ENCODE measurements at places on chromosomes 3 and 15.

- DNase-seq: no peak
Measured at GRCh38 chr15:89893027-89893426, 767 bp downstream of the AP3S2 start.

DNA sequence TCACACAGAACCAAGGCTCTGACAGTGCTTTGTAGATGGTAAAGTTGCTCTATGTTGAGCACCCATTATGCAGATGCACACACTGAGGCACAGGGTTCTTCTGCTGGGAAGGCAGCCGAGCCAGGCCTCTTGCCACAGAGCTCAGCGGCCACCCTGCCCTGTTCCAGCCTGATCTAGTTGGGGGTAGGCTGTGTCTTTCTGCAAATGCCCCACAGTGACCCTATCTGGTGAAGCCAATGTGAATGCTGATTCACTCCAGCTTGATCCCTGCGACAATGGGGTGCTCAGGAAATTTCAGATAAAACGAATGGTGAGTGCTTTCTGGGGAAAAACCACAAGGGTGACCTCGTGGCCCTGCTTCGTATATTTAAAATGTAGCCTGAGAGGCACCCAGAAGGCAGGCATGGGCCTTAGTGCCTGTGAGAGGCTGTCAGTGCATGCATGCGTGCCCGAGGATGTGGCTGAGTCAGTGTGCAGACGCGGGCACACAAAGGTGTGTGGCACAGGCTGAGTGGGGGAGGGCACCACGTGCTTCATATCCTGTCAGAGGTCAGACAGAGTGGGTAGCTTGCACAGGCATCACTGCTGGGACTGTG is 85.7 kb downstream of the ATP2B2 start:
- DNase-seq: no peak

DNA sequence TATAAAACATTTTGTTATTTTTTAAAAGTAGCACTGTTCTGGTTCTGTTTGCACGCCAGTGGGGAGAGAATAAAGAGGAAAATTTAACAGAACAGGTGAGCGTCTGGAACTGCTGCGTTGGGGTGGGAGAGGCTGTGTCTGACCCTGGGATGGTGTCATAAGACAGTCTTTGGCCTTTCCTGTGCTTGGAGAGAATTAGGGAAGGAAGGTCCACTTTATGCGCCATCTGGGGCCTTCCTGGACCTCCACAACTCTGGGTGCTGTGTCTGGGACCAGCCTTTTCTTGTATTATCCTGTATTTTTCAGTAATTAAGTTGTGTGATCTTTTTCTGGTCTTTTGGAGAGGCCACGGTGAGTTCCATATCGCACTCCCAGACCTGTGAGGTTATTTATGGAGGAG is 3.3 kb downstream of the FAM43A start:
- no peak for DNase-seq

- no peak for DNase-seq
Measured at GRCh38 chr3:73633916-73634344, 9.2 kb upstream of the PDZRN3 start.

GRCh38 chr3:194042927-194043326 is 93.0 kb upstream of the HES1 start:
- no peak for DNase-seq

GRCh38 chr15:65086680-65087111 is 10.2 kb downstream of the KBTBD13 start:
- no peak for DNase-seq

GRCh38 chr3:139982404-139982803 is 47.4 kb downstream of the CLSTN2 start:
- DNase-seq: peak; percentile 19

DNA sequence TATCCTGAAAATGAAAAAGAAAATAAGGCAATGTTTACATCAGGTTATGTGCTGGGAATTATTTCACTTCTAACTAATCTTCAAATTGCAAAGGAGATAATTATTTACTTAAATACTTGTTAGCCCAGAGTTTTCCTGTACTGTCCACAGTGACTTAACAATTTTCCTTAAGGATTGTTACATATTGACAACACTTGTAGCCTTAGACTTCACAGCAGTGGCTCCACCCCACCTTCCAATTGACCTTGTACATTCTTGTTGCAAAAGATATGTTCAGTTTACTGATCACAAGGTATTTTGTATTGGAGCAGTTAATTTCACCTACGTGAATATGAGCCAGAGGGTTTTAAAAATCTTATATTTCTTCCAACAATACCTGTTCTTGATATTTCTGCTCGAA is 376.9 kb downstream of the CNTN6 start:
- no peak for DNase-seq
